DMS79 treated with DMSO at 0.1 percent for 48 hours (cell line): ENCODE measurements at places on chromosomes 11 and 22.

DNA sequence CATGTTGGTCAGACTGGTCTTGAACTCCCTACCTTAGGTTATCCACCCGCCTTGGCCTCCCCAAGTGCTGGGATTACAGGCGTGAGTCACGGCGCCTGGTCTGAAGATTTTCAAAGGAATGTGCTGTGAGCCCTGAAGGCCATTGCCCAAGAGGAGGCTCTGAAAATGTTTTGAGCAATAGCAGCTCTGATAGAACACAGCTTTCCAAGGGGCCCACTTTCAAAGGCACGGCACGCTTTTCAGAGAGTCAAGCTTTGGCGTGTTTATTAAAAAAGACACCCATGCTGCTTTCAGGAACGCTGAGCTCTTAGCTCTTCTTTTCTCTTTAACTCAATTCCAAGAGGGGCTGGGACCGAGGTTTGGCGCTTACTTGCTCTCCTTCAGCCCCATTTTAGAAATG, 73.8 kb upstream of the CDON start:
- DNase-seq: no peak

DNA sequence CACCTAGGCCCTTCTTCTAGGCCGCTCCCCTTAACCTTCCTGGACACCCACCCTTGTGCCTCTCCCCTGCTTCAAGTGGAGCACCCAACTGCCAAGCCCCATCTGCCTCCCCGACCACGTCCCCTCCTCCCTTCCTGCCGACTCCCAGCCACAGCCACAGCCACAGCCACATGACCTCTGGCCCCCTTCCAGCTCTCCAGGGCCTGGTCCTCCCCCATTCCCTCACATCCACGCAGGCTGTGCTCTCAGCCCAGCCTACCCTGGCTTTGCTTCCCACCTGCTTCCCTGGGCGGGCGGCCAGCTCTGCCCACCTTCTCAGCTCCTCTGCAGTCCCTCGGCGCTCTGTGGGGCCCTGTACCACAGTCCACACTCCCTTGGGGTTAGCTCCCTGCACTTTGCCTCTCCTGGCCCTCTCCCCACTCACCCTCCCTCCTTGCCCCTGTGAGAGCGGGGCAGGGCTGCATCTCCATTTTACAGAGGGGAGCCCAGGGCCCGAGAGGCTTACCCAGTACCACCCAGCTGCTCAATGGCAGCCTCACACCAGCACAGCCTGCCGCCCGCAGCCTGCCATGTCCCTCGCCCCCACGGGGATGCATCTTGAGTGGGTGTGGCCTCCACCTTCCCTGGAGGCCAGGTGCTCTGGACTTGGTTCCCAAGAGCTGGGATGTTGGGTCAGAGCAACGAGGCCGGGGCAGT, 20.3 kb downstream of the PARVG start:
- no peak for DNase-seq

DNA sequence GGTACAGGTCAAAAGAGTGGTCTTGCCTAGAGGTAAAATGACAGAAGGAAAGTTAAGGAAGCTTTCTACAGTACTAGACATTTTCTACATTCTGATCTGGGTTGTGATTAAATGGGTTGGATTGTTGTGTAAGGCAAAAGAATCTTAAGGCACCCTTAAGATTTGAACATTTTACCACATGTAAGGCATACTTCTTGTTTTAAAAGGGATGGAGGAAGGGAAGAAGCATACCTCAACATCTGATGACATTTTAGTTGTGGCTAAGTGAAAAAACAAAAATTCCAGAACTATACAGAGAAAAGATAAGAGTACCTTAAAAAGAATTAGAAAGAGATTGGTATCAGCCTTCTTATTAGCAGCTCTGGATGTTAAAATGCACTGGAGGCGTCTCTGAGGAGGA, 356.0 kb upstream of the CADM1 start:
- no peak for DNase-seq

DNA sequence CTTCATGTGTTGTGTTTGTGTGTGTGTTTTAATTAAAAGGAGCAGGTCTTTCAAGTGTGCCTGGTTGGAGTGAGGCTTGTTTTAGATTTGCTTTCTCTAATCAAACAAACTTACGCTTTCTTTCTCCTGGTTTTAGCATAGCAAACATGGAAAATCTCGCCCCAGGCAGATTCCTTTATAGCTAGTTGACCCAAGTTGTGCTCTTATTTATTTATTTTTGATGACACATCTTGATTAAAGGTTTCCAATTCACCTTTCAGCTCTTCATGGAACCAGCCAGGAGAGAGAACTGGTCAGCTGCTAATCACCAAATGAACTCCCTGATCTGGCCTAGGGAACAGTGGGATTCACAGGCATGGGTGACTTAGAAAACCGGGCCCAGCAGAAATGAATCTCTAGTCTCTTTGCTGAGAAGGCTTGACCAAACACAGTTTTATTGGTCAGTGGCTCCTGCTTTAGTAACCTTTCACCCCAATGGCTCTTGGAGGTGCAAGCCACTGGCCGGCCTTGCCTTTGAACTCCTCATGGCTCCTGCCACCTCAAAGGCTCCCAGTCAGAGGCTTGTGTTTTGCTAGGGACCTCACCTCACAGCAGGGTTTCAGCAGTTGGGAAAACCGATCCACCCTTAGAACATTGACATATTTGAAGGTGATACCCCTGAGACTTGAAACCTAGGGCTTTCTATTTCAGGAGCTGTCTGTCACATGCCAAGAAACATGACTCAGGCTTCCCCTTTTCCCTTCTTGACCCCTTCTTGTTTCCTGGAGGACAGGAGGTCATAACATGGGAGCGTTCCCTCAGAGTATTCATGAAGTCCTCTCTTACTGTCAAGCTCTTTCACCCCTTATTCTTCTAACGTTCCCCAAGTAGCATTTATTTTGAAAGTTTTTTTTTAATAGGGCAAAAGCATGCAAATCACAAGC, 48.8 kb downstream of the EXT2 start:
- no peak for DNase-seq

DNA sequence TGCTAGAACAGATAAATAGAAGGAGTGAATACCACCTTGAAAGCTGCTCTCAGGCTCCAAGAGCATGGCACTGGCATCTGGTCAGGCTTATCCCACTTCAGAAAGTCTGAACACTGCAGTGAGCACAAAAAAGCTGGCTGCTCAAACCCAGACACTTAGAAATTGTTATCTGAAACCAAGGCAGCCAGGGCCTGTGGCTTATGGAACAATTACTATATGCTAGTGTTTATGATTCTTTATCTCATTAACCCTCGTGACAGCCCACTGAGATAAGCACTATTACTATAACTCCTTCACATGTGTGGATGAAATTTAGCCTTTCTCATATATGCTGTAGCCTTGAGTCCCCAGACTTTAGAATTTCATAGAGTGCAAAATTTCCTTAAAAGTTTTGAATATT, 400.2 kb downstream of the RAB38 start:
- DNase-seq: no peak

- peak; percentile 38 for DNase-seq
Measured at GRCh38 chr22:20211997-20212753, 55.9 kb downstream of the RTN4R start.
